ENCODE measurements at places on chromosomes 16 and 17.

DNA sequence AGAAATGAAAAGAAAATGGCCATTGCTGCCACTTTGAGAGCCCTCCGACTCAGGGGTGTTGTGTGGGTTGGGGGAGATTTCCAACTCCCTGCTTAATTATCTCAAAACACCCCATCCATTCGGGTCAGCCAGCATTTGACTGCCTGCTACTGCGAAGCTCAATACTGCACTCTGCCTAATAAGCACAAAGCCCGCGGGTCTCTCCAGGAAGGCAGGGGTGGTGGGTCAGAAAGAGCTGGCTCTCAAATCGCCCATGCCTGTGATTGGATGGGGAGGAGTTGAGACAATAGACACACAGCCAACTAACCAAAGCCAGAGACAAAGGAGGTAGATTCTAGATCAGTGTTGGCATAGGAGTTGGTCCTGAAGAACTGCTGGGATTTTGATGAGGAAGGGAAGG lies 2.3 kb upstream of the XAF1 start:
- DNase-seq: no peak

DNA sequence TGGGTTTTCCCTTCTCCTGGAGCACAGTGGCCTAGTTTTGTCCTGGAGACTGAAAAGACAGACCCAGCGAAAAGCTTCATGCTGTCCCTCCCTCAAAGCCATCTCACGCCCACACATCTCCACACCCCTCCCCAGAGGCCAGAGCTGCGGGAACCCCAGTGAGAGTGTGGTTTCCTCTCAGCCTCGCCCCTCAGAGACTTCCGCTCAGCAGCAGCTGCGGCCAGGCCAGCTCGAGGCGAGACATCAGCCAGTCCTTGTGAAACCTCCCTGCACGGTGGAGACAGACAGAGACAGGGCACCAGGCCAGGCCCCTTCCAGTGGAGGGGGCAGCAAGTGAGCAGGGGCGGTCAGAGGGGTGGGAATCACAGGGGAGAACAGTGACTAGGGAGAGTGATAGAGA lies 77.0 kb upstream of the TNRC6C start:
- DNase-seq: peak; percentile 77

DNA sequence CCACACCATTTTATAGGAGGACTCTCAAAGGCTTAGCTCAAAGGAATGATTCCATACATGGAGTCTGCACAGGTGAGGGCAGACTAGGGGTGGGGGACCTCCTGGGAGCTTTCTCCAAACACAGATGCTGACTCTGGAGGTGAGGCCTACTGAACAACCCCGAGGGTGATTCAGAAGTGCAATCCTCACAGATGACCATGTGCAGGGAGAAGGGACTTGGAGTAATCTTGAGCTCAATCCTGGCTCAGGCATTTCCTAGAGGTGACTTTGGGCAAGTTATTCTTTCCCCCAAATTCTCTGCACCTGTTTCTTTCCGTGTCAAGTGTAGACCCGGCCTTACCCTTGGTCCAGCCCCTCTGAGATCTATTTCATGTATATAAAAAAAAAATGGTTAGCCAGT lies 401.5 kb downstream of the SLC39A11 start:
- DNase-seq: no peak

DNA sequence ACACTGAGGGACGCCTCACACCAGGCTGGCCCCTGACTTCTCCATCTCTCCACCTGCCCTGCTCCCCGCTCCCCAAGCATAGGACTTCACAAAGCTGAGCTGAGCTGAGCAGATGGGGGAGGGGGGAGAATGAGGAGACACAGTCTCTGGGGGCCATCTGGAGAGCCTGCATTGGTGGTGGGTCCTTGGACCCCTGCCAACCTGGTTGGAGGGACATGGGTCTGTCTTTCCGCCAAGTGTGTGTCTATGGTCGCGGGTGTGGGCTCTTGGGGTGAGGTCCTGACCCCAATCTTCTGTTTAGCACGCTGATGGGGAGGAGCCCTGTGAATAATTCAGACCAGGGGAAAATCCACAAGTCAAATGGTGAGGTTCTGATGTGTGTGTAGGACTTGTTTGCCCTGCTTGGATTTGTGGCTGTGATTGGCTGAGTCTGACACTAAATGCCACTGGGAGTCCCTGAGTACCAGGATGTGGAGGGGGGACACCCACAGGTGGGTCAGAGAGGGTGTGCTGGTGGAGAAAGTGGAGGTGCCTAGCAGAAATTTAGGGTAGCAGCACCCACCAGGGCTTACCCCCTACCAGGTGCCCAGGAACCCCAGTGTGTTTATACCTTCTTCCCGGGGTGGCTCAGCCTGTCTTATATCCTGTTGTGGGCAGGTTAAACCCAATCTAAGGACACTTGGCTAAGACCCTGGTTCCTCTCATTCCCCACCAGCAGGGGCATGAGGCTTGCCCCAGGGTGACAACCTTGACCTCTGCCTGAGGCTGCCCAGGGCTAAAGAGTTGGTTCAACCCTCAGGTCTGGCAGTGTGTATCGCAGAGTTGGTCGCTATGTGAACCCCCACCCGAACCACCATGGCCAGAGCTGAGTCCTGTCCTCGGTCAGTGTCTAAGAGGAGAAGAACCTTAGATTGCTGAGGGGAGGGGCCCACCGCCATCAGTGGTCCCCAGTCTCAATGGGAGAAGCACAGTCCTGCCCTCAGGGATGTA lies 2.1 kb downstream of the FMNL1 start:
- DNase-seq: peak; percentile 81

DNA sequence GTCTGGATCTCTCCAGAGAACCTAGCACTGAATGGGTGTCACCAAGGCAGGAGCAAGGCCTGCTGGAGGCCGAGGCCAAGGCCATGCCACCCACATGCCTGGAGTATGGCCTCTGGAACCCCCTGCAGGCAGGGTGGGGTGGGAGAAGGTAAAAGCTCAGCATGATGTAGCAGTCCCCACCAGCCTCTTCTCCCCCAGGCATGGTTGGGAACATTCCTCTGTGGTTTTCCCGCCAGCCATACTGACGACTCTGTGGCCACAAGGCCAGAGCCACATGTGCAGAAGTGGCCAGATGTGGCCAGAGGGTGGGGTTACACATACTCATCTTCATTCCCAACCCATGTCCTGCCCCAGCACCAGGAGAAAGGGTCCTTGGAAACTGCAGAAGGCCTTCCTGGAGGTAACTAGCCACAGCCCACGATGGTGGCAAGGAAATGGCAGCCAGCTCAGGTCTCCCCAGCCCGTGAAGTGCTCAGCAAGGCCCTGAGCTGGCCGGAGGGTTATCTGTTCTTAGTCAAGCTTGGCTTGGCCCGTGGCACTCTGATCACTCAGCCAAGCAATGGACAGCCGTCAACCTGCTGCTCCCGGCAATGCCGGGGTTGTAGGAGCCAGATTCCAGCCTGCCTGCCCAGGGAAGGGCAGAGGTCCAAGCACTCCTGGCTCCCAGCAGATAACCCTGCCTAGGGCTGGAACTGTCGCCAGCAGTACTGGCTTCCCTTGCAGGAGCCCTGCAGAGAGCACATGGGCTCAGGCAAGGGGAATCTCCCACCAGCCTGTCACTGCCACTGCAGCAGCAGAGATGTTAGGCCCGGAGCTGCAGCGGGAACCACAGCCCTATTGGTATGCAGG lies 26.1 kb downstream of the HDAC5 start:
- DNase-seq: no peak

DNA sequence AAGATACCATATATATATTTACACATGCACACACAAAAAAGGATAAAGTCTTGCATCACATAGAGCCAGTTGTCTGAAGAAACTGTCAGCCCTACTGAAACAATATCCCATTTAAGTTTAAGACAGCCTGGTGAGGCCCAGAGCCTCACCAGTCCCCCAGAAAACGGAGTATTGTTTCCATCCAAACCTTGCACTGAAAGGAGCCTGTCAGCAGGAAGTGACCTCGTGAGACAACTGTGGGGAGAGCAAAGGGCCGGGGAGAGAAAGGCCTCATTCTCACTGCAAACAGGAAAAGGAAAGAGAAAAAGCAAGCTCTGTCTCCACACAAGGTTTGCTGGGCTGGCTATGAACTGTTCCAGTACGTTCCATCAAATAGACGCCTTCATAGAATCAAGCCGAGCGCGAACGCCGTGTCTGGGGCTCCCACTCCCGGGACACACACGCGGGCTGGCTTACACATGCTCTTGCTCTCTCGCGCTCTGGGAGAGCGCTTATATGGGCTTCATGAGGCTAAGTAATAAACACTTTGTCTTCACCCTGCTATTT lies 44.4 kb upstream of the ZFHX3 start:
- DNase-seq: no peak

DNA sequence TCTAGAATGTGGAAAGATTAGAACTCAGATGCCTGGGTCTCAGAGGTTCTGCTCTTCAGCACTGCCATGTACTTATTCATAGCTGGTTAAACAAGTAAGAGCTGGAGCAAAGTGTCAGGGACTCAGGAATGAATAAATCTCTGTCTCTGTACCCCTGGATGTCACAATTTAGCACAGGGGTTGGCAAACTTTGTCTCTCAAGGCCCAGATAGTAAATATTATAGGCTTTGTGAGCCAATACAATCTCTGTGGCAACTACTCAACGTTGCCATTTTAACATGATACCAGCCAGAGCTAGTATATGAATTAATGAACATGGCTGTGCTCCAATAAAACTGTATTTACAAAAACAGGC lies 220.3 kb upstream of the MON1B start:
- DNase-seq: no peak

DNA sequence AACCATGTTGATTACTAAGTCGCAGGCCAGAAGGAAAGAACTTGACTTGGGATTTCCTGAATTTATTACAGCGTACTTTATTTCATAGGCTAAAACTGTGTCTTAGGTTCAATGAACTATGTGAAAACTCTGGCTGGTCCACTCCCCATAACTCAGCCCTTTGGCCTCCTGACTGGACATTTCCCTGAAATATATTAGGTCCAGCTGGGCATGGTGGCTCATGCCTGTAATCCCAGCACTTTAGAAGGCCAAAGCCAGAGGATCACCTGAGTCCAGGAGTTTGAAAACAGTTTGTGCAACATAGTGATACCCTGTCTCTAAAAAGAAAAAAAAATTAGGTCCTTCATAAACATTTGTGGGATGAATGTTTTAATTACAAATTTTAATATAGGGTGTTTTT lies 97.0 kb downstream of the CYLD start:
- DNase-seq: no peak

DNA sequence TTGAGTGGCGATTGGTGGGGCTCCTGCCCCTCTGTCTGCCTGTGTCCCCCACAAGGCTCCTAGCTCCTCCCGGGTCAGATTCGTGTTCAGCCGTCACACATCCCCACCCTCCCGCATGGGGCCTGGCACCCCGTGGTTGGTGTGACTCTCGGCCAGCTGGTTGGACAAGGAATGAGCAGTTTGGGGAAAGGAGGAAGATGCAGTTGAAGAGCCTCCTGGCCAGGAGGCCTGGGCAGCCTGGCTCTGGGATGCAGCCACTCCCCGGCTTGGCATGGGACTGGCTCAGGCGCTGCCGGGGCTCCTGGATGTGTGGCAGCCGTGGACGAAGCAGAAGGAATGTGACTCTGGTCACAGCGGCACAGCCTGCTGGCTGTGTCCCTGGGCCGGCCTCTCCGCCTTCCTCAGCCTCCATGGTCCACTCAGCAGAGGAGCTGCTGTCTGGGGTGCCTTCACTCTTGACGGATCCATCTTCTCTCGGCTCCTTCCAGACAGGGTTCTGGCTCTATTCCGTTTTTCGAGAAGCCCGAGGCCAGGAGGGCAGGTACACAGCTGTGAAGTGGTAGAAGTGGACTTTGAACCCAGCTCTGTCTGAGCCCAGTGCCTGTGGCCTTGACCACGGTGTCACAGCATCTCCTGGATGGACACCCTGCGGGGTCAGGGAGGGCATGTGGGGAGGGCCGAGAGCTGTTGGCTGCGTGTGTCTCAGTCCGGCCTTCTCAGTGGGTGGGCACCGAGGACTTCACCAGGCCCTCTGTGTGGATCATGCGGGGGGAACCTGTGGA lies 2.1 kb downstream of the TRAF7 start:
- no peak for DNase-seq

- DNase-seq: no peak
Observed at GRCh38 chr17:64069143-64069542, 48.7 kb upstream of the ICAM2 start.

GRCh38 chr16:88705801-88706228 lies 393 bp downstream of the RNF166 start:
- peak; percentile 36 for DNase-seq

DNA sequence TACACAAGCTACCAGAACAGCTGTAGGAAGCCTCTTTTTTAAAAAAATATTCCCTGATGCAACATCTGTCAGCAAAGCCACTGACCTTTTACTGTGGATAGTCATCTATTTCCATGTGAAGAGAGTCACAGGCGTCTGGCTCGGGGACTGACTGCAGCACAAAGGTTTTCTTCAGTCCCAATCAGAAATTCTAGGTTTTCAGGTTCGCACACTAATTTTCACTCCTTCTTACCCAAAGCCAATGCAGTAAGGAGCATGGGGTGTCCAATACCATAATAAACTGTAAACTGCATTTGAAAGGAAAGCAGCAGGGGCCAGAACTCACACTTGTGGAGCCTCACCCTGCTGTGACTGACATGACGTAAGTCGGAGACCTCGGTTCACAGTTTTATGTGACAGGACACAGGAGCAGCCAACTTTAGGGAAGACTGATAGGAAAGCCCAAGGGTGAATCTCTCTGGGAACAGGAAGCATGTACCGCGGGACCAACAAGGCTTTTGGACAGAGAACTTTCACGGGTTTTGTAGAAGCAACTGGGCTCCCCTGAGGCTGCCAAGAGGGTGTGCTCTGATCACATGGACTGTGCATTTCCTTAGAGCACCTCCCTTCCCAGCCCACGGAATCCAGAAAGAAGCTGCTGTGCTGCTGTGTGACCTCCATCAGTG lies 9.1 kb upstream of the TMEM100 start:
- DNase-seq: peak; percentile 13

DNA sequence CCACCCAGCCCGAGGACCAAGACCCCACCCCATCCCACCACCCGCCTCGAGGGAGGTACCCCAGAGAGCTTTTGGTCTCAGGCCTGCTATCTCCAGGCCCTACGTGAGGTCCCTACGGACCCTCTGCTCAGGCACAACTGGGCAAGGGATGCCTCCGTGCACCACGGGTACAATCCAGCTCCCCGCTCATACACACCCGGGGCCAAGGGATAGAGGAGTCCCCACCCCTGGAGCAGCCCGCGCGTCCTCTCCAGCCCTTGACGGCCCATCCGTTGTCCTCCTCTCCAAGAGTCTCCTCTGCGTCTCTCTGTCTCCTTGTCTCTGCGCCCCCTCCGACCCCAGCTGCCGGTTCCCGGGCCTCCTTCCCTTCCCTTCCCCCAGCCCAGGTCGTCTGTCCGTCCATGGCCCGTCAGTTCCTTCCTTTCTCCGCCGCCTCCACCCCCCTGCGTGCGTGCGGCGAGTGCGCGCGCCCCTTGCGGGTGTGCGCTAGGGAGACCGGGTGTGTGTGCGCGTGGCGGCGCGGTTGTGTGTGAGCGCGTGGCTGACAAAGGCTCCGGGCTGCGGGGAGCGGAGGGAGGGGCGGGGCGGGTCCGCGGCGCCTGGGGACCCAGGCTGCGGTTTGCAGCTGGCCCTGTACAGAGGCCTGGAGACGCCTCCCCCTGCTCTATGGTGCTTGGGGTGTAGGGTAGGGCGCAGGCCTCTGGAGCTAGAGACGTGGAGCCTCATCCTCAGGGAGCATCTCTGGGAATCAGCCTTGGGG lies 930 bp downstream of the SPNS2 start:
- DNase-seq: no peak

- DNase-seq: no peak
Observed at GRCh38 chr17:33137426-33137825, 145.8 kb downstream of the SPACA3 start.

- no peak for DNase-seq
Observed at GRCh38 chr16:6593799-6594198, 738.8 kb upstream of the RBFOX1 start.
